Stimulated activated CD8-positive, alpha-beta memory T cell treated with anti-CD3 and anti-CD28 coated beads, Interleukin-7, amount 100 ng/mL, for 4 hours (primary cell): ENCODE measurements at places on chromosomes 5 and 9.
A peak's percentile ranks its signal among the peaks of the same experiment; 100 is the strongest.

DNA sequence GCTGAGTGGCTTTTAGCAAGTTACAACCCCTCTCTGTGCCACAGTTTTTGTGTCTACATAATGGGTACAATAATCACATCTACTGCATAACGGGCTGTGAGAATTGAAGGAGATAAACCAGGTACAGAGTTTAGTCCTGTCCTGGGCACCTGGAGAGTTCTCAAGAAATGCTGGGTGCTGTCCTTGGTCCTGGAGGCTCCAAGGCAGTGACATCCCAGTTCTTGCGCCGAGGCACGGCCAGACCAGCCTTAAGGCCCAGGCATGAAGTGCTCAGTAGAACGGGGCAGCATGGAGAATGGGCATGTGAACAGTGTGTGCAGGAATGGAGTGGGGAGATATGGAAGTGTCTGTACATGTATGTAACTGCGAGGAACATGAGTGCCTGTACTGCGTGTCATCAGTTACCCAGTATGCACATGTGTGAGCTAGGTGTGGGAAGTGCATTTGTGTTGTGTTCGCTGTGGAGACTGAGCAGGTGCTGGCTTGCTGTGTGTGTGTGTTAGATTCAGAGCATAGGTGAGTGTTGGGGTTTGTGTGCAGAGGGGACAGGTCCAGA lies 6.3 kb upstream of the UNC5A start:
- DNase-seq, result no peak

DNA sequence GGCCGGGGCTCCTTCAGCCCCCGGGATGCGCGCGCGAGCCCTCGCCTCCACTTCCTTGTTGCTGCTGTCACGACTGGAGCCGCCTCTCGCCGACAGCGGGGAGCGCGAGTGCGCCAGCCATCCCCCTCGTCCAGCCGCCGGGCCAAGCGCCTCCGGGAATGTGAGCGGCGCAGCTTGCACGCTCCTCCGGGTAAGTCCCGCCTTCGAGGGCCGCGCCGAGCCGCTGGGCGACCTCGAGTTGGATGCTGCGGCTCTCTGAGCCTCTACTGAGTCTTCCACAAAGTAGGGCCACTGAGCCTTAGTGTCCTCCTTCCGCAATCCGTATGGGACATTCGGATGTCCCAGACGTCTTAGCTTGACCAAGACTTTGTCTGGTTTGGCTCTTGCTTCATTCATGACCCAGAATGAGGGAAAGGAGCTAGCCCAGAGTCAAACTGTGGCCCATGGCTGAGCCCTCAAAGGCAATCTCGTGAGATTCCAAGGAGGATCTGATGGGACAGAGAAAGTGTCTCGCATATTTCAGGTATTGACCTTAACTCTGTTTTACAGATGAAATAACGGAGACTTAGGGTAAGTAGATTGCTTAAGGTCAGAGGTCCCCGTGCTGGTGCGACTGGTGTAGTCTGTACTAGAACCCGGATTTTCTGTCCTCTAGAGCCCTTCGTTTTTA lies 586 bp downstream of the HMGXB3 start:
- no peak for DNase-seq

- DNase-seq, result no peak
Observed at GRCh38 chr9:34961574-34962490, 3.7 kb downstream of the PHF24 start.

GRCh38 chr5:148443998-148444397 lies 60.2 kb downstream of the FBXO38 start:
- peak; percentile 23 for DNase-seq

DNA sequence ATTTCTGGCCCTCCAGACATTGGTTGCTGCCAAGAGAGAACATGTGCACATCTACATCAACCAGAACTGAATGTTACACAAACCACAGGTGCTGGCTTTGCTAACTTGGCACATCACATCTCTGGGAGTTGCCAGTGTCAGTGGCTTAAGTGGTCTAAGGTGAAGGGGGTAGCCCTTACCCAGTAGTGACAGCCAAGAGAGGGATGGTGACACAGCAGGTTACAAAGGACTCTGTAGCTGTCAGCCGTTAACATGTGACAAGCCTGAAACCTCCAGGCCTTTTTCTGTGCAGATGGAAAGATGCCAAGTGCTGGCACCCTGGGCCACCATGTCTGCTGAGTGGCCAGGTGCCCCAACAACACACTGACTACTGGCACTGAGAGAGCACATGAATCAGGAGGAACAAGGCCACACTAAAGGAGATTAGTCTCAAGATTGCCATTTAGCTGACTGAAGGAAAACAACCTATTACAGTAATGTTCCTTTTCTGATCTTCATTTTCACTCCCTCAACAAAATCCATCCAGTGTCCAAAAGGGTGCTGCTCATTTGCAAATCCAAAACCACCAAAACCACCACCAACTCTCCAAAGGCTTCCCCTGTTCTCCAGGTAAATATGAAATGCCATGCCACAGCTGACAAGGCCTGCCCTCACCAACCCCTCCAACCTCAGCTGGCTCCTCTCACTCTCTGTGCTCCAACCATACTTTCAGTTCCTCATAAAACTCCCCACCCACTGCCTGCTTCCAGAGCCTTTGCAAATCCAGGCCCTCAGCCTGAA lies 20.2 kb downstream of the SIL1 start:
- no peak for DNase-seq

GRCh38 chr5:151058891-151059489 lies 21.8 kb downstream of the TNIP1 start:
- DNase-seq, result no peak

- peak; percentile 47 for DNase-seq
Observed at GRCh38 chr5:172683645-172684471, 42.8 kb downstream of the NEURL1B start.

DNA sequence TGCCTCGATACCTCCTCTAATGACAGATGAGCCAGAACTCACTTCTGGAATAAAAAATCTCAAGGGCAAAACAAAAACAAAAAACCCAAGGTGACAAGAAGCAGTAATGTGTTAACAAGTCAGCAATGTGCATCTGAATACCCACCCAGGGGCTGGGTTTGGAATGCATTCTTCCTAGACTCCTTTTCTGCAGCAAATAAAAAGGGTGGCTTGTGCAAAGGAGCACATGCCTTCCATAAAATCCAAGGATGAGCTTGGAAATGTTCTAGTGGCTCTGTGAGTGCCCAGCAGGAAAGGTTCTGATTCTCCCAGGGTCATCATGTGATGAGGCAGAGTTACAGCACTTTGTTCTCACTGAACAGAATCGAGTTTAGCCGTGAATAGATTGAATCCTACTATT lies 599.9 kb downstream of the RAB3C start:
- DNase-seq, result no peak

DNA sequence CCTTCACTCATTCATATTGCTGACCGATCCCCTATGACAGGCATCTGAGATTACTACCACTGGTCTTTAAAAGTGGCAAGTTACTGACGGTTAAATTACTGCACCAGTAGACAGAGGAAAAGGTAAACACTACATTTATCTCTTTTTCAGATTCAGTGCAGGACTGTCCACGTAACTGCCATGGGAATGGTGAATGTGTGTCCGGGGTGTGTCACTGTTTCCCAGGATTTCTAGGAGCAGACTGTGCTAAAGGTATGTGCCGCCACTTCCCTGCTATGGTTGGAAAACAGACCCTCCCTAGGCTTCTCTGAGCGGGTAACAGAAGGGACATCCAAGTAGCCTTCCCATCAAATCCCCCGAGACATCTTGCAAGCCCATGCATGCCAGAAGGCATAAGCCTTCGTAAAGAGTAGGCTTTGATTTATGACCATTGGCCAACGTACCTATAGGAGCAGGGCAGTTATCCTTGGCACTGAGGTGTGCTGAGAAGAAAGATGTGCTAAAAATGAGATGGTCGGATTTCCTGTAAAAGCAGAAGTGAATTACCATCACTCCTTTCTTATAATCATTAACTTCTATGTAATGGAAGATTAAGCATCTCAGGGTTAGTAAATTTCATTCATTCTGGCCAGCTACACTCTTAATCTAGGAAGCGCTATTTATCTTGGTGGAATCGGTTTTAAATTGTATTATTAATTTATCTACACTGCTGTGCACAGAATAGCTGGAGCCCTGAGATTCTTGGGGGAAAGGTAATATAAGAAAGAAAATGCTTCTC lies 193.4 kb upstream of the WWC1 start:
- DNase-seq, result no peak

DNA sequence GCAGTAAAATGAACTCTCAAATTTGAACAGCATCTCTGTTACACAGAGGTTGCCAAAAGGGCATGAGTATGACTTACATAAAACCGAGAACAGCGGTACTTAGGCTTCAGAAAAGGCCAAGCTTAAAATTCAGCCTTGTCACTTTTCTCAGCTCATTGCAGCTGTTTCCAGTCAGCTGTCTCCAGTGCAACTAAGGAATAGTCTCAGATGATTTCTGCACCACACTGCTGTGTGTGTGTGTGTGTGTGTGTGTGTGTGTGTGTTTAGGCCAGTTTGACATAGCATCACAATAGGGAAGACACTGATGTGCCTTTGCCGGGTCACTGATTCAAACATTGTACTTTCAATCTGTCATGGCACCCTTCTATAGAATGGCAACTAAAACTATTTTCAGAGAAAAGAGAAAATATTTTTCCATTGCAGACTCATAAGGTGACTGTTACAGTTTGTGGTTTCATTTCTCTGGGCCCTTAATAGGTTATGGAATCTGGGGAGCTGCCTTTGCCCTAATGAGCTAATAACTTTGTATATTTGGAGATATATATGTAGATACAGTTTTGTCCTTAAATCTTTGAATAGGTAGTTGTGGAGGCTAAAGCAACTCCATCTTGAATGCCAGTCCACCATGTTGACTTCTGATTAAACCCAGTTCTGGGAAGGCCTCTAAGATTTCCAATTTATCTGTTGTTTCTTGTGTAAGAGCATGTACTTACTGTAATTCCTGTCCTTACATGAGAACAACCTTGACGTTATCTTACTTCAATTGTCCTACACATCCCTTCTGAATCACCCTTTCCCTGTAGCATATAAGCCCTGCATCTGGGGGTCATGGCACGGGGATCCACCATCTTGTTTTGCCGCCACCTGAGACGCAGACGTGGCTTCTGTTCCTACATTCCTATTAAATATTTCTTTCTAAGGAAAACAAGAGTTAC lies 4.5 kb downstream of the LSM11 start:
- DNase-seq, result no peak

GRCh38 chr5:150670275-150670947 lies 9.4 kb downstream of the MYOZ3 start:
- DNase-seq, result no peak

GRCh38 chr5:177447611-177448243 lies 1.1 kb downstream of the PRR7 start:
- no peak for DNase-seq

GRCh38 chr5:75465480-75465879 lies 45.9 kb downstream of the CERT1 start:
- no peak for DNase-seq

- DNase-seq, result no peak
Observed at GRCh38 chr5:35194635-35195471, 35.4 kb downstream of the PRLR start.

DNA sequence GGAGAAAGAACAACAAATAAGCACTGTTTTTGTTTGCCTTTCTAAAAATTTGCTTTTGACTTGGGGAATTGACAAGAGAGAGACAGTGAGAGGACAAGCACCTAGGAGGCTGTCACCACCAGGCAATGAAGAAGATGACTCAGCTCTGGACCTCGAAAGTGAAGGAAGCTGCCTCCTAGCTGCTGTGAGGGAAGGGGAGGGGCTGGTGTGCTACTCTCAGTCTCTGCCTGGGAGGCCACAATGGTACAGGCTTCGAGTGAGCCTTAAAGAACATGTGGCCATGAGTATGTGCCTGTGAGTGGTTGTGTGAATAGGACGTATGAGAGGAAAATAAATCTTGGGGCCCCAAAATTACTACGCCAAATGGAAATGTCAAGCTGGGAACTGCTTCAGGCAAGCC lies 7.1 kb upstream of the PLK2 start:
- DNase-seq, result peak; percentile 15

GRCh38 chr9:107487521-107488374 lies 1.8 kb downstream of the KLF4 start:
- no peak for DNase-seq
